ENCODE measurements at places on chromosomes 7 and 10. TPM values are rescaled to one million over a fixed set of nuclear protein-coding genes. Genes with fewer than 3 reads are reported as not detected.

CTAGE6 gene
- not detected for polyA plus RNA-seq

GRCh38 chr10:103901299-103901698, 16.7 kb downstream of the STN1 start:
- DNase-seq, result no peak

OR13A1 gene
- 0.25 TPM for polyA plus RNA-seq

GRCh38 chr10:69344591-69345252, 66.4 kb downstream of the HK1 start:
- DNase-seq, result no peak

DDX50 gene
- polyA plus RNA-seq, result 34.2 TPM

GRCh38 chr10:34292194-34292565, 522.9 kb downstream of the PARD3 start:
- no peak for DNase-seq
